GOT3 (cell line): ENCODE measurements at places on chromosomes 5 and 9.

- DNase-seq = no peak
These were observed 22.0 kb upstream of the TEK start for GRCh38 chr9:27086818-27087680.

- DNase-seq = no peak
These were observed 57.9 kb upstream of the CNOT6 start for GRCh38 chr5:180436275-180436674.

- no peak for DNase-seq
These were observed 188.1 kb downstream of the MELK start for GRCh38 chr9:36760667-36761420.

- DNase-seq = no peak
These were observed 295.7 kb downstream of the MED10 start for GRCh38 chr5:6082685-6083084.

- no peak for DNase-seq
These were observed 264.6 kb downstream of the ARHGEF28 start for GRCh38 chr5:73890569-73890968.

- DNase-seq = no peak
These were observed 41.9 kb upstream of the TEX48 start for GRCh38 chr9:114723931-114724330.

GRCh38 chr9:25117791-25118190, 560.5 kb downstream of the TUSC1 start:
- no peak for DNase-seq

GRCh38 chr5:1503241-1504068, 20.3 kb downstream of the LPCAT1 start:
- DNase-seq = no peak

- no peak for DNase-seq
These were observed 62.5 kb upstream of the PLPP1 start for GRCh38 chr5:55597014-55597981.

GRCh38 chr9:85516976-85517637, 224.6 kb downstream of the AGTPBP1 start:
- no peak for DNase-seq

GRCh38 chr9:69649566-69650250, 22.5 kb downstream of the APBA1 start:
- no peak for DNase-seq
